ENCODE measurements at places on chromosomes 11 and 22.

GRCh38 chr11:28259177-28259843 lies 151.1 kb downstream of the METTL15 start:
- DNase-seq = no peak

DNA sequence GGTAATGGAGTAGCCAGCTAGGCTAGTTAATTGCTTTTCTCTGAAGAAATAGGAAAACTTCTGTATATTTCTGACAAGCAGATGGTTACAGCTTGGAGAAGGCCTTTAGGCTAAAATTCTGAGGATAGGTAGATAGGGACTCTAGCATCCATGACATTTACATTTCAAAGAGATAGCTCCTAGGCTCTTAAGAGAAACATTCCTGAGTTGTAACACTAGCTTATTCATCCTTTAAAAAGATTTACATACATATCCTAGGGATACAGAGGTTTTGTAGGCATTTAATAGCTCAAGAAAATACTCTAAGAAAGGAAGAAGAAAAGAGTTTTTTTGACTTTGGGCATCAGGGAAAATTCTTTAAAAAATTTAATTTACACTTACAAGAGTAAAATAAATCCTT lies 130.9 kb upstream of the CCDC179 start:
- DNase-seq = no peak

DNA sequence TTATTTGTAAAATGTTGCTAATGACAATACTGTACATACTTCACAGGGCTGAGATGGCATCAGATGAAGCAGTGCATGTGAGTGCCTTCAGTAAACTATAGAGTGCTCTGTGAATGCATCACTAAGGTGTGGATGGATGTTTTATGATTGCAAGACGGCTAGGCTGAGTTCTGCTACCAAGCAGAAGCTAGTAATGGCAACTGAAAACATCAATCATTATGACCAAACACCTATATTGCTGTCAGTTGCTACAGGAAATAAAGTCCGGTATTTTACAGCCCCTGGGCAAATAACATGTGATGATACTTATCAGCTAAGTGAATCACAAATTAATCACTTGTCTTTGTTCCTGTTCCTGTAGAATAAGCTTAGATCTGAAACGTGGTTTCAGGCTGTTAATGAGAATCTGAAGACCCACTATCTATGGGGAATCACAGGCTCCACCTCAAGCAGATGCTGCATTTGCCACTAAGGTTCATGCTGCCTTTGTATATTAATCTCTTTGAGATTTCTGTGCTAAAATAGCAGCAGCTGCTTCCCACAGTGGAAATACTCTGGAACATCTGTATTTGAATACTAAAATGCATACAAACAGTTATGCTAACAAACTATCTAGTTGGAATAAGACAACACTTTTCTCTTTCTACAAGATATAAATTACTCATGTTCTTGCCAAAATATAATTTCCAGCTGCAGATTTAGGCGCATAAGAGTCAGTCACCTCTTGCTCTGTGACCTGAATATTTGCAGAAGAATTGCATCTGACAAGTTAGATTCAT lies 254.0 kb upstream of the PITPNB start:
- no peak for DNase-seq

DNA sequence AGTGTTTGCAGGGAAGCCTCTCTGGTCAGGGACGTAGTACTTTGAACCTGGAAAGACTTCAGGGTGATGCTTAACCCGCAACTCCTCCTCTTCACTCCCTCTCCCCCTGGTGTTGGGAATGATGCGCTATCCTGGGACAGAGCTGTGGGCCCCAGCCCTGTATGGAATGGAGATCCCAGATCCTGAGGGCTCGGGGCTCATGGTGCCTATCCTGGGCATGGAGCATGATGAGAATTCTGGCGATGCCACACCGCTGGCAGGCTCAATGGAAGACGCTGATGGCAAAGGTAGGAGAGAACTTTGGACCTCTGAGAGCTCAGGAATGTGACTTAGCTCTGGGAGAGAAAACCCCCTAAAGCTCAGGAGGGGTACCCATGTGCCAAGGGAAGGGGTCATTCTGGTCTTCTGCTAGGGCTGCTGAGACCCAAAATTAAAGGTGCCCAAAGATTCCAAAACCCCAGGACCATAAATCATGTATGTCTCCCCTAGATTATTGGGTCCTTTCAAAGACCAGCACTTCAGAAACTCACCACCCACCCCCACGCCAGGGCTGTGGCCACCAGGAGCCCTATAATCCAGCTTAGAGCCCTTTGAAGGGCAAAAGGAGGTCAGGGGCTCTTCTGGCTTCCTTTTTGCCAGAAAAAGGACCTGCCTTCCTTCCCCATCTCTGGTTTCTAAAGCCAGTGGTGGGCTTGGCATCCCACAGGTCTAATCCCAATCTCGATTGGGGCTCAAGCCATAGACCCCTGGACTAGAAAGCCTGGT lies 52.5 kb downstream of the BTG4 start:
- DNase-seq = no peak

DNA sequence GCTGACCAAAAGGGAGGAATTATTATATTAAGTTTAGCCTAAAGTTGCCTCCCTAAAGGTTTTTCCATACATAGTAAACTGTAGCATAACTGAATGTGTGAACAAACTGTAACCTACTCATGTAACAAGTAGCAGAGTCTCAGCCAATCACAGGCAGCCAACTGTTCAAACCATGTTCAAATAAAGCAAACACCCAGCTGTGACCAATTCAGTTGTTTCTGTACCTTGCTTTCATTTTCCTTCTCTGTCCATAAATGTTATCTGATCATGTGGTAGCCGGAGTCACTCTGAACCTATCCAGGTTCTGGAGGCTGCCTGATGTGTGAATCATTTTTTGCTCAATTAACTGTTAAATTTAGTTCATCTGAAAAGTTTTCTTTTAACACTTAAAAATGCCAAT lies 373.5 kb downstream of the GUCY1A2 start:
- DNase-seq = no peak

- DNase-seq = no peak
Measured at GRCh38 chr22:28198692-28199091, 279.6 kb upstream of the PITPNB start.

DNA sequence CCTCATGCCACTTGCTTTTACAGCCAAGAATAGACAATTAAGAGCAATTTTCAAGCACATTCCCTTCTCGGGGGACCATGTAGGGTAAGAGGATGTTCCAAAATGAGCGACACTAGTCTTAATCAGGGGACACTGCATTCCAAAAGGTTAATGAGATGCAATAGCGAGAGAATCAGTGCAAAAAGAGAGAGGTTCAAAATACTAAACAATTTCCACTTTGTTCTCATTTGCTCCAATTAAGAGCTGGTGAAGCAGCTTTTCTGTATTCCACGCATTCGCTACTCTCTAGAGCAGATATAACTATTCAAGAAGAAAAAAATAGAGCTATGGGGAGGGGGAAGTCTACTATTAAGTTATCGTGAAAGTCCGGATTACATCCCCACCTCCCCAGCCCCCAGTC lies 811 bp downstream of the LRRC4C start:
- DNase-seq = no peak

- peak; percentile 47 for DNase-seq
Measured at GRCh38 chr22:43142880-43143562, at the start of gene MCAT. TSS of gene MCAT (minus strand) at chr22:43143398. CDS start at chr22:43143348, 50 bp downstream.

- DNase-seq = peak; percentile 81
Measured at GRCh38 chr11:105034813-105035620, at the start of gene CASP1. TSS of gene CASP1 (minus strand) at chr11:105035144. CDS start at chr11:105035113, 31 bp downstream.

DNA sequence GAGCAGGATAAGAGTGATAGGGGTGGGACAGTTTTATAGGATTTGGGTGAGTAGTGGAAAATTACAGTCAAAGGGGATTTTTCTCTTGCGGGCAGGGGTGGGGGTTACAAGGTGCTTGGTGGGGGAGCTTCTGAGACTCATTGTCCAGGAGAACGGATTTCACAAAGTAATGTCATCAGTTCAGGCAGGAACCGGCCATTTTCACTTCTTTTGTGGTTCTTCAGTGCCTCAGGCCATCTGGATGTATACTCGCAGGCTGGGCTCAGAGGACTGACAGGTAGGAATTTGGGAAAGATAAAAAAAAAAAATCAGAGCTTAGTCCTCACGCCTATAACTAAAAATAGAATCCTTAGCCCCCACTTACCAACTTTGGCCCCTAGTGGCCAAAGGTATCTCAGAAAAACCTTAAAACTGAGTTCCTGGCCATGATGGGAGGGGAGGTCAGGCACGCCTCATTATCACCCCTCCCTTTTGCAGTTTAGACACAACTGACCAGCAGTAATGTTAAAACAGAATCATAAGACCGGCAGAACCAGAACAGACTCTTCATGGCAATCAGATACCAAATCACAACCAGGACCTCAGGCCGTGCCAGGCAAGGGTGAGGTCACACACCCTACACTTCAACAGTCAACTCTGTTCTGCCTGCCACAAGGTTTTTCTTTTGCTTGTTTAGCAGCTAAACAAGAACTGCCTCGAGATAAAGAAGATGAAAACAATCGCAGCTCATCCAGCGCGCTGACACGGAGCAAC lies 8.9 kb upstream of the APOBEC3G start:
- DNase-seq = no peak

DNA sequence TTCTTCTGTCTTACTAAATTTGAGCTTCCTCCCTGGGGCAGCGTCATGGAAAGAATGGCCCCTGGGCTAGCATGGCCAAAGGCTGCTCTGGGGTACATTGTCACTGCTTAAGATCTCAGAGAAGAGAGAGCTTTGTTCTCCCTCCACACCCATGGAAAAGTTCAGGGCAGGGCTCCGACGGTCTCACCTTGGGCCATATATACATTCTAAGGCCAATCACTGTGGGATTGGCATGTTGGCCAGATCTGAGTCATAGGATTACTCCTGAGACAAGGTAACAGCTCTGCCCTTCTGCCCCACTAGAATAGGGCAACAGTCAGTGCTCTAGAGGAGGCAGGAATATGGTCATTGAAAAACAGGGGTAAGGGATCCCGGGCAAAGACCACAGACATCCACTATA lies 56.2 kb downstream of the BUD13 start:
- no peak for DNase-seq

DNA sequence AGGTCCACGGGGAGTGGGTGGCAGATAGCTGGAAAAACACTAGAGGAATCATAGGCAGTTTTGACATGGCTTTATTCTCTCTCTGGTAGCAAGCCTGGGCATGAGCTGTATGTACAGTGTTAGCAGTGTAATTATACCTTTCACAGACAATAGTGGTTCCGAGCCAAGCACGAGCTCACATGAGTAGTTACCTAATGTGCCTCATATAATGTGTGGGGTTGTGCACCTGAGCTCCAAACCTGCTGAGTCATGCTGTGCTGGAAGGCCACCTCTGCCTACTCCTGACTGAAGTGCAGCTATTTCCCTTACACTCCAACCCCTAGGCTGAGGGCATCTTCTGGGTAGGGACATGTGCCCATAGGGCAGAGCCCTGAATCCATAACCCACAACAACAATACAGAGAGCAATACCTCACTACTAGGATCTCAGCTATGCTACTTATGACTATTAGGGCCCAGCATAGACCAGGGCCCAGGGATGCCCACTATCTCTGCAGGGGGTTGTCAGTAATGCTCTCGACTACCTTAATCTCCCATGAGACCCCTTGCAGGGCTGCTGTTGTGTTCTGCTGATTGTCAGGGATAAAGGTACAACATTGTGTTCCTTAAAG lies 432.1 kb downstream of the DYNC2H1 start:
- no peak for DNase-seq

DNA sequence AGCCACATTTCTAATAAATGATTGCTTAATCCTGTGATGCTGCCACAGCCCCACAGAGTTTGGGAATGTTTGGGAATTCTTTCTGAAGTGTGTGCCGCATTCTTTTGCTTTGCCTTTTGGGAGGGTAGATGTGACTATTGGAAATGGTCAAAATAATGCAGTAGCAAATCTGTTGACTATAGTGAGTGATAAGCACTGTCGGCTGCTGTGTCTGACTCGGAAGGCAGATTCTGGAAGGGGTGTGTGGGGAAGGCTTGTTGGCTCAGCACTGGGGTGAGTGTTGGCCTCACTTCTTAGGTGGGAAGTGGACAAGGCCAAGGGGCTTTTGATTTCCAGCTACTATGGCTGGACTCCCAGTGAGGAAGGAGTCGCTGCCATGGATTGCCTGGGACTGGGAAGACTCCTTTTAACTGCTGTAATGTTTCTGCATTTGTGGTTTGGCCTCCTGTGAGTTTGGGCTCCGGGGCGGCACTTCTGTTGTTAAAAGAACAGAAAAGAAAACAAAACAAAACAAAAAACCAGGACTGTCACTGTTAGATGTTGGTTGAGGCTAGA lies 20.1 kb downstream of the ZBTB16 start:
- DNase-seq = no peak

DNA sequence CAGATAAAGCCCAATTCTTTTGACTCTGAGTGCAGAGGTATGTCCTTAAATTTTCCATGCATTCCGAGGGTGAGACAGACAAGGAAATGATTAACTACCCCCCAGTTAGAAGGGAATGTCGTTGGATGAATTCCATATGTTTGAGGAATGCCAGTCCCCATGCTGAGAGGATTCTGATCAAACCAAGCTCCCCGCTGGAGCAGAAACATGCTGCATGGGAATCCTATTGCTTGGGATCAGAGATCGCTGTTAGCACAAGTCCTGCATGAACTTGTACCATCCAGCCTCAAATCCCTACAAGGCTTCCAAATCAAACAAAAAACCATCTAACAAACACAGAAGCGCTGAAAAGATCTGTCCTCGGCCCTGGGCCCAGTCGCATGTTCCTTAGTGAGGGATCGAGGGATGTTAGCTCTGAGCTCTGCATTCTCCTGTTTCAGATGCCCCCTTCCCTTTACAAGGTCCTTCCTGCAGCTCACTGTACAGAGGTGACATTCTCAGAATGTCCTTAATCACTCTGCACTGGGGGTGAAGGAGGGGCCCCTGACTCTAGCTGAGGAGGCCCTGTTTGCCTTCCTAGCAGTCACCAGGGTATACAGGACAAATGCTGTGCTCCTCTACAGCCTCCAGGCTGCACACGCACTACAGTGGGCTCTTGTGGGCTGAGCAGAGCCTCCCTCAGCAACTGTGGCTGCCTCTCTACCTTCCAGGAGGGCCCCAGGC lies 353.4 kb downstream of the TENM4 start:
- DNase-seq = no peak

DNA sequence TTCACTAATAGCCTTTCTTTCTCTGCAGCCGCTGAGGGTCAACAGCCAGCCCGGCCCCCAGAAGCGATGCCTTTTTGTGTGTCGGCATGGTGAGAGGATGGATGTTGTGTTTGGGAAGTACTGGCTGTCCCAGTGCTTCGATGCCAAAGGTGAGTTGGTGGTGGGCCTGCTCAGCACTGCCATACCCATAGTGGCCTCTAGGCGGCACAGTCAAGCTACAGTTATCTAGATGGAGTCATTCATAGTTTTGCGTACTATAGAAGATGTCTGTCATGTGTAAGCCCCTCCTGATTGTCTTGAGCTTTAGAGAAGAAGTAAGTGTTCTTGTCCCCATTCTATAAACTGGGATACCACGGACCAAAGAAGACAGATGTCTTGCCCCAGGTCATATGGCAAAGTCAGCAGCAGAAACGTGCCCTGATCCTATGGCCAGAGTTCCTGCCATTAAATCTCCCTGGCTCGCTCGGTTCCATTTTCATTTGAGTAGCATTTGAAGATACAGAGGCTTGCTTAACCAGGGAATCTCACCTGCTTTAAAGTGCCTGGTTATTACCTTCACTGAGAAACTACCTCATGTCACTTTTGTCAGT lies 42.1 kb upstream of the CRTAM start:
- no peak for DNase-seq
